ENCODE measurements at places on chromosomes 5 and 9.

GRCh38 chr5:10578869-10579268, 15.0 kb downstream of the ANKRD33B start:
- DNase-seq: no peak

GRCh38 chr9:73847536-73847935, 649.6 kb upstream of the RORB start:
- DNase-seq: no peak

GRCh38 chr5:36720688-36721087, 114.3 kb downstream of the SLC1A3 start:
- no peak for DNase-seq

GRCh38 chr5:32346869-32347268, 34.1 kb upstream of the MTMR12 start:
- DNase-seq: no peak

DNA sequence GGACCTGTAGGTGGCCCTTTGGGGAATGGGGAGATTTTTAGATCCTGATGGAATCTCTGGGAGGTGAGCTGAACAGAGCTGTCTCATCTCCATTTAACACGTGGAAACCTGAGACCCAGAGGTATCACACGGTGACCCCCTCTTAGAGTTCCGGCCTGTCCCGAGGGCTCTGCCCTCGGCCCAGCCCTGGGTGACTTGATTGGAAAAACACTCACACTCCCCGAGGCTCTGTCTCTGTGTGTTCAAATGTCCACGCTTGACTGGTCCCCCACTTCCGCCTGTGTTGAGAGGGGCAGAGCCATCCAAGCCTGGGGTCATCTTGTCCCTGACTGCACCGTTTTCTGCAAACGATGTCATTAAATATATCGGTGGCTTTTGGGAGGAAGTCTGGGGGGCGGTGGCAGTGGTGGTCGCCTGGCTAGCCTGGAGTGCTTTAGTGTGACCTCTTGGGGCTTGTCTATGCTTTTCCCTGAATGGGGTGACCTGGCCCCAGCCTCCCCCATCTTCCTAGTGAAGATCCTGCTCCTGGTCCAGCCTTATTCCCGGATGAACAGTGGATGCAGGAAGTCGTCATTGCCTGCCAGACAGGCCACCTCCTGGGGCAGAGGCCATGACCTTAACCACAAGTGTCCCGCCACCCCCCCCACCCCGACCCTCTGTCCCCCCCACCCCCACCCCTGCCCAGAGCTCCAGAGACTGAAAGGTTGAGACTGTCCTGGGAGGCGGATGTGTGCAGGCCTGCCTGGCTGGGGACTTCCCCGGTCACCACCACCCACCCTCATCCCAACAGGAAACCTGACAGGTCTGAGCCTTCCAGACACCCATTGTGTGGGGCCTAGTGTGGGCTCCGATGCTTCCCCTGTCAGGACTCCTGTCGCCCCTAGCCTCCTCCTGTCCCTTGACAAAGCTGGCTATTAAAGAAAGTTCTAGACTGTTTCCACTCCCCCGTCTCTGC, 5.3 kb upstream of the DAB2IP start:
- DNase-seq: no peak

DNA sequence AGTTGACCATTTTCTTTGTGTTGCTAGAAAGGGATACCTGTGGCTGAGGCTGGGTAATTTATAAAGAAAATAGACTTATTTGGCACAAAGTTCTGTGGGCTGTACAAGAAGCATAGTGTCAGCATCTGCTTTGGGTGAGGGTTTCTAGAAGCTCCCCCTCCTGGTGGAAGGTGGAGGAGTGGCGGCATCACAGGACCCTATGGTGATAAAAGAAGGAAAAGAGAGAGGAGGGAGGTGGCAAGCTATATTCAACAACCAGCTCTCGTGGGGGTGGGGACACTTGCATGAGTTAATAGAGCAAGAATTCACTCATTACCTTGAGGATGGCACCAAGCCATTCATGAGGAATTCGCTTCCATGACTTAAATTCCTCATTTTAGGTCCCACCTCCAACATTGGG, 2041.4 kb upstream of the CDH9 start:
- DNase-seq: no peak

DNA sequence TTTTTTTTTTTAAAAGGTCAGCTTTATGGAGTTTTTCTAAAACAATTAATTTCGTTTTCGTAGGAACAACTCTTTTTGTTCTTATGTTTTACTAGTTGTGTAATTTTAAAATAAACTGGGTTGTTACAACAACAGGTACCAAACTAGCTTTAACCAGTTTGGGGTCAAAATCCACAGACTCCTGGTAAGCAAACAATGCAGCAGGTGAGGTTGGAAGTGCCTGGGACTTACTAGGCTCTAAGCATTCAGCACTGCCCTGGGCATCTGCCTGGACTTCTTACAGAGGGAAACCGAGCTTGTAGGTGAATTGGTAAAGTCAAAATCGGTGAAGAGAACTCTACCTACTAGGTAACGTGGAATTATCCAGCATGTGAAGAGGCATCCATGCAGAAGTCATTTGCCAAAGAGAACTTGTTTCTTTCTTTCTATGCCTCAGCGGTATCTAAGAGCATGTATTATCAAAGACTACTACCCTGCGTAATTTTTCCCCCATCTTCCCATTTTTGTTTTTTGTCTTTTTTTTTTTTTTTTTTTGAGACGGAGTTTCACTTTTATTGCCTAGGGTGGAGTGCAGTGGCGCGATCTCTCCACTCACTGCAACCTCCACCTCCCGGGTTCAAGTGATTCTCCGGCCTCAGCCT, 145.4 kb downstream of the KCTD16 start:
- DNase-seq: no peak

DNA sequence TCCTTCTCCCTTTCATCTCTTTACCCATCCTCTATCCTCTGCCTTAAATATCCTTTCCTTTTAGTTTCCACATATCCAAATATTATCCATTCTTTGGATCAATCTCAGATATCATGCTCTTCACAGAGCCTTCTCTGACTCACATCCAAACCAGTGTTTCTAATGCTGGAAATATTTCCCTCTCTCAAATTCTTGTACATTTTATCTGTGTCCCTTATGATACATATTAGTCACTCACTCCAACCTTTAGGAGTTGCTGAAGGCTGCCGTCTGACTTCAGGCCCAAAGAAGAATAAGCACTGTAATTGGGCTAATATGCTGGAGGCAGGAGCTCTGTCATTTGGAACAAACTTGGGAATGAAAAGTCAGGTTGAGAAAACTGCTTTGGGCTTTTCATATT, 156.4 kb upstream of the RUSC2 start:
- no peak for DNase-seq

GRCh38 chr5:74250304-74251102, 390.0 kb downstream of the ENC1 start:
- DNase-seq: no peak

DNA sequence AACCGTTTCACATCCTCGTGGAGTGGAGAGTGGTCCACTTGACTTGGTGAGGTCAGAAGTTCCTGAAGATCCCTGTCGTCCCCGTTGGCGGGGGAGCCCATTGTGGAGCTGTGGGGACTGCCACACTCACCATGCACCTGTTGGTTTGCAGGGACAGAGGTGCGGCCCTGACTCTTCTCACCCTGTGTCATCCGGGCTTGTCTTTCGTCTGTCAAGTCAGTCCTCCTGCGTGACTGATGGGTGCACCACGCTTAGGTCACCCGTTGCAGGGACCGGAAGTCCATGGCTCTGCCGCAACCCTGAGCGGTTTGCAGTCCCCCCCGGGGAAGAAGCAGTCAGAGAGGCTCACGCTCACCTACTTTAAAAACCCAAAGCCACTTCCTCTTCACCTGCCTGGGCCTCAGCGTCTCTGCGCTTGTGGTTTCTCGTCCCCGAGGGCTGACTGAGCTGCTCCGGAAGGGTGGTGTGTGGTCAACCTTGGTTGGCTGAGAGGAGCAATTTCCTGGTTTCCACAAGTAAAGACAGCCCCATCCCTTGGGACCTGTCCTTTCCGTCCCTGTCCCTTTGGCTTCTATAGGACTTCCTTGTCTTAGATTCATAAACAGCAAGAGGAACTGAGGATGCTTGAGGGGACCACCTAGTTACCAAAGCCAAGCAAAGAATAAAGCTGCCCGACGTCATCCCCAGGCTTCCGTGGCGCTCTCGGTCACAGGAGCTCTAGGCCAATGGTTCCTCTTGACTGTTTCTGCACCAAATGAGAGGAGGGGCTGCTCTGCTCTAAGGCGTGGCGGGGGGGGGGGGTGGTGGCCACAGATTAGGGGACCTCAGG, 53.2 kb downstream of the USP20 start:
- no peak for DNase-seq

GRCh38 chr5:172441262-172441751, 13.0 kb downstream of the SH3PXD2B start:
- DNase-seq: no peak

- no peak for DNase-seq
Measured at GRCh38 chr9:134422301-134423090, 96.2 kb downstream of the RXRA start.

GRCh38 chr5:154850255-154851062, at the start of gene FAXDC2:
FAXDC2 (minus strand) TSS chr5:154850603; CDS start chr5:154838178, 12,425 bp downstream.
- DNase-seq: peak; percentile 64

- no peak for DNase-seq
Measured at GRCh38 chr5:65819905-65820240, 97.9 kb downstream of the NLN start.

DNA sequence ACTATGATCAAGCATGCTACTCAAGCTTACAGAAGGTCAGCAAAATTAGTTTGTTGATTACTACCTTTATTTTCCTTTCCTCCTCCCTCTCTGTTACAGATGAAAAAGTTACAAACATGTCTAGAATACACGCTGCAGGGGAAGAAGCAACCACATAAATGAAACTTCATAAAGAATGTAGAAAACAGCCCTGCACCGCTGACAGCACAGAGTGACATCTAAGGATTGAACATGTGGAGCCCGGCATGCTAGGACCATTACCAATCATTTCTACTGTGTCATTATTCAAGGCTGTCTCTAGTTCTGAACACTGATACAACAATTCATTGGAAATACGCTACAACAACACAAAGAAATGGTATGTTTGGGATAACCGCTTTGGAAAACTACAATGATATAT, 261.1 kb downstream of the MLLT3 start:
- DNase-seq: no peak

GRCh38 chr5:134958755-134959154, 9.0 kb upstream of the CATSPER3 start:
- no peak for DNase-seq

- no peak for DNase-seq
Measured at GRCh38 chr5:66378407-66378806, 217.8 kb upstream of the MAST4 start.

DNA sequence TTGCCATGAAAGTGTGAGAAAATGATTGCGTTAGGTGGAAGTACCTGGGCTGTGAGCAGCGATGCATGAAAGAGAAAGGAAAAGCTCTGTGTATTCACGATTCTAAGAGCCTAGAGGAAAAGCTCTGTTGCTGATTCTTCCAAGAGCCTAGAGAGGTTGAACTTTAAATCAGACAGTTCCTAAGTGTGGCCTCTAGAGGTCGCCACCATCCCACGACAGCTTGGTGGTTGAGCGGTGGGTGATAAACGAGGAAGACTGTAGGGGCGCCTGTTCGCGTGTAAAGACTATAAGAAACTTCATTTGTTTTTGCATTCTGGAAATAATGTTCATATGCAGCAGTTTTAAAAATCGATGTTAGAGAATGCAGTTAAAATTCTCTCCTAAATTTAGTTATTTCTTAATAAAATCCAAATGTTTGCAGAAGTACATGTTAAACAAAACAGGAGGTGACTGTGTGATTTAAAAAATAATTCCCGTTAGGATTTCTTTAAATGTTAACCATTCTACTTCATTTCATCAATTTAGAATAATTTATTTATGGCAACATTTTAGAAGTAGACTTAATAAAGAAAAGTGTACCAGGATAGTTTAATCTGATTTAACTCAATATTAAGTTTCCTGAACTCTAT, 107.7 kb downstream of the TENT4A start:
- DNase-seq: no peak

DNA sequence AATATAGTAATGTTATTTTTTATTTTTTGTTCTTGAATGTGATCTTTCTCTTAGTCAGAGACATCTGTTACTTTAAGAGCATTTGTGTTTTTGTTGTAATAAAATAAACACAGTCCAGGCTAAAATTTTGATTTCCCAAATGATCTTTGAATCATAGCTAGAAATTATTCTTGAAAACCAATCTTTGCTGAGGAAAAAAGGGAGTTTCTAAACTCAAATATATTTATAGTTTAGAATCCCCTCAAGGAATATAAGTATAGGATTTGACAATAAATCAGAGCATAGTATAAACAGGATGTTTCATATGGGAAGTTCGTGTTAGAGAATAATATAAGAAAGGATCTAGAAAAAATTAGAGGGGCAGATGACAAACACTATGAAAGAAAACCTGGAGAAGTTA, 118.8 kb upstream of the ADAMTS19 start:
- no peak for DNase-seq

DNA sequence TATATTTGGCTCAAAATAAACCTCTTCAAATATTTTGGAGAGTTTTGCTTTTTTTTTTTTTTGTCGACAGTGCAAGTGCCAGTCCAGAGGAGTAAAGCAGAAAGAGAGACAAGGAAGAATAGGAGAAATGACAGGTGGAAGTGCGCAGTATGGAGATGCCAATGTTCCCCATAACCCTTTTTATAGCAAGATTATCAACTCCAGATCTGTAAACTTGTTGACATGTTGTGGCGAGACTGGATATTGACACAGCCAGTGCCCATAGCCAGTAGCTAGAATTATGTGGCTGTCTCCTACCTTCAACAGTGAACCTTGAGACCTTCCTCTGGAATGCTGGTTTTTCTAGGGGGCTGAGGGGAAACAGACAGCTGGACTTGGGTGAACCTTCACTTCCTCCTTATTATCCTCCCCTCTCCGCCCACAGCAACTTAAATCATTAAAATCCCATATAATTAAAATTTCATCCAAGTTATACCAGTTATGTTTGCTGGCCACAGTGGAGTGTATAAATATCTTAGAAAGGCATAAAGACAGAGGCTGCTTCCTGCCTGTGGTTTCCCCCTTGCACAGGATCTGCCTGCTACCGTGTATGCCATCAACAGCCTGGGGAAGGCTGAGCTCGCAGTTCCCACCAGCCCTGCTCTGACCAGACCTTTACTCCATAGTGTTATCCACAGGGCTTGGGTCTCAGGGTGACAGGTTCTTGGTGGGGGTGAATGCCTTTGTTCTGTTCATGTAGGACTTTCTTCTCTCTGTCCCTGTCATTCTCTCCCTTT, 112.3 kb upstream of the ANKH start:
- DNase-seq: no peak

DNA sequence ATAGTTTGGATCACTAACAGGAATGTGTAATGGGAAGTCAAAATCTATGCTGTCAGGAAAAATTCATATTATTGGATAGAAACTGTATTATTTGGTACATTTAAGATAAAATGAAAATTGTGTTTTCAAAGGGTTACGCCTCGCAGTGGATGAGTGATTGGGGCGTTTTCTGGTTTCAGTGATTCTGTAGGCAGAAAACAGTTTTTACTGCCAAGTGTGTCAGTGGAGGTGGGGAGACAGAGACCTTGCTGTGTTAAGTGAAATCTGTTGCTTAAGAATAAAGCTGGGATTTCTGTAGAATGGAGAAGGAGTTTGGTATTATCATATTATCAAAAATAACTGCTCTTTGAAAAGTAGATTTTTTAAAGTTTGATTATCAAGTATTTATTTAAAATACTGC, 69.7 kb downstream of the GHR start:
- no peak for DNase-seq

All from substantia nigra (tissue), 51 donors.